Memory B cell (primary cell): ENCODE measurements at places on chromosomes 4 and X.

DNA sequence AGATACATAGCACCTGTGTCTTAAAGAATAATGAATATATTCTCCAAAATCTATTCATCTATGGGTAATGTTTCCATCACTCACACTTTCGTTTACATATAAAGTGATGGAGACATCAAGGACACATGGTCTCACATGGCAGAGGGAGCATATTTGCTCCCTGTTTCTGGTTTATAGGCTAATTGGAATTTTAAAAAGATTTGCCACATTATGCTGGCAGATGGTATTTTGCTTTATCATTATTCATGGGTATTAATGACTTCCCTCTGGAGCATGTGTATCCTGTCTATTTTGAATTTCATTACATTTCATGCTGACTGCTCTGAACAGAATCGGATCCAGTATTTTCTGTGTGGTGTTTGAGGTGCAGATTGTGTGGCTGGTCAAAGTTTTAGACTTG, 79.0 kb downstream of the PDGFRA start:
- DNase-seq: no peak
- peaks cover 6% of the 10 kb centered on the region for H3K27me3 ChIP-seq
- no peak overlapping the region for H3K4me3 ChIP-seq

DNA sequence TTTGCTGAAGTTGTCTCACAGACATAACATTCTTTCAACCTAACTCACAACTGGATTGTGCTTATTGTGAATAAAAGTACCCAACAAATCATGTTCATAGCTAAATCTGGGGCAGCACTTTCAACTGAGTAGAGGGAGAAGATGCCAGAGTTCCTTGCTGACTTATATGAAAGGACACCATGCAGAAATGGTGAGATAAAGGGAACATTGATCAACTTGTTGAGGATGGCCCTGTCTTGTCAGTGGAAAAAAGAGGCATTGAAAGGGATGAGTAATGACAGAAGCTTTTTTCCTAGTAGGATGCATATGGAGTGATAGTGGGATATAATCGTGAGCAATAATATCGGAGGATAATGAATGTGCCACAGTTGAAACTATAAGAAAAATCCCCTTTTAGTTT, 221.7 kb downstream of the ARHGAP24 start:
- H3K27me3 ChIP-seq: no peaks in the 10 kb centered on the region
- peak overlapping the region; percentile 76 for H3K27ac ChIP-seq
- no peak overlapping the region for H3K4me3 ChIP-seq
- H3K4me1 ChIP-seq: peaks cover 37% of the 10 kb centered on the region
- H3K36me3 ChIP-seq: peaks cover 36% of the 10 kb centered on the region
- no peak for DNase-seq

- H3K4me3 ChIP-seq: peak overlapping the region; percentile 68
- H3K27me3 ChIP-seq: peaks cover 2% of the 10 kb centered on the region
- peak; percentile 36 for DNase-seq
- H3K27ac ChIP-seq: peak overlapping the region; percentile 33
- peaks cover 2% of the 10 kb centered on the region for H3K36me3 ChIP-seq
Observed at GRCh38 chr4:15457406-15458201, 12.1 kb upstream of the CC2D2A start.

DNA sequence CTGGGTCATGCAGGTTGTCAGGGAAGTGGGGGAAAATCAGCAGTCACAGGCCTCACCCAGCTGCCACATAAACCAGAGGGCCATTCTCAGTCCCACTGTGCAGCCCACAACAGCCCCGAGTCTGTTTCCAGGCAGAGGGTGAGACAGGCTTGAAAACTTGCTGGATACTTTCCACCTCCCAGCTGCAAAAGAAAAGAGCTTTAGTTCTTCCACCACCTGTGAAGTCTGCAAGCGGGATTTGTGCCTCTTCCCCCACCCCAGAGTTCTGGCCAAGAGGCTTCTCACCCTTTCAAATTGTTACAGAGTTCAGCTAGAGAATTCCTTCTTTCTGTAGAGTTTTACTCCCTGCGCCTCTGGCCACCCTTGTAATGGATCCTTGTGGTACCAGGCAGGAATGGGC, 115.5 kb upstream of the ZDHHC15 start:
- no peak overlapping the region for H3K4me3 ChIP-seq
- H3K27me3 ChIP-seq: peaks cover 3% of the 10 kb centered on the region
- H3K27ac ChIP-seq: no peak overlapping the region
- no peak for DNase-seq

- H3K4me3 ChIP-seq: peak overlapping the region; percentile 15
- peaks cover 4% of the 10 kb centered on the region for H3K4me1 ChIP-seq
- H3K27me3 ChIP-seq: peaks cover 9% of the 10 kb centered on the region
- H3K36me3 ChIP-seq: peaks cover 2% of the 10 kb centered on the region
- peak; percentile 25 for DNase-seq
Observed at GRCh38 chr4:26459054-26459755, 31.1 kb downstream of the CCKAR start.

DNA sequence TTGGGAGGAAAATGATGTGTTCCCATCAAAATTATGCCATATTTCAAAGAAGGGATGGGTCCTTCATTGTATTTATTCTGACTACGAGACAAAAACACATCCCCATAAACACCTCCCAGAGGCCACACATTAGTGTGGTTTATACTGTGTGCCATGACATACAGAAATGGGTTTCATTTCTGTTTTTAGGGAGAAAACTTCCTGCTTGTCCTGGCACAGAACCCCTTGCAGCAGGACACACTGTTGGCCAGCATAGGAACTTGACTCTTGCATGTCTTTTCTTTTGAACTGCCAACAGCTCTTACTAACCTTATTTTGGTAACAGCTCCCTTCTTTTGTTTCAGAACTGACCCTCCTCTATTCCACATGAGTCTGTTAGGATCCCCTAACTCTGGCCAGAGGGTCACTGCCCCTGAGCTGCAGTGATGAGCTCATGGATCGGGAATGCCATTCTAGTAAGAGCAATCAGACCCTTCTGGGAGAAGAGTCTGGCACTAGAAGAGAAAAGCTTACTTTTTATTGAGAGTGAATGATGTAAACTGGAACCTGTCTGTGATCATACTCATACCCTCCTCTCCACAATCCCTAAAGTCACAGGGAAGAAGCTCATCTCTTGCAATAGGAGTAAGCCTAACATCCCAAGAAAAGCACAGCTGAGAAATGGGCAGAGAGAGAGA, 86.4 kb downstream of the SMIM20 start:
- no peak overlapping the region for H3K4me3 ChIP-seq
- H3K27ac ChIP-seq: no peak overlapping the region
- H3K36me3 ChIP-seq: no peaks in the 10 kb centered on the region
- no peak for DNase-seq
- H3K4me1 ChIP-seq: no peaks in the 10 kb centered on the region

GRCh38 chr4:98935633-98936032, 6.7 kb upstream of the EIF4E start:
- DNase-seq: no peak
- H3K4me3 ChIP-seq: no peak overlapping the region
- peaks cover 13% of the 10 kb centered on the region for H3K4me1 ChIP-seq

- no peak overlapping the region for H3K27ac ChIP-seq
- H3K4me3 ChIP-seq: no peak overlapping the region
- H3K36me3 ChIP-seq: no peaks in the 10 kb centered on the region
- no peaks in the 10 kb centered on the region for H3K27me3 ChIP-seq
- H3K4me1 ChIP-seq: no peaks in the 10 kb centered on the region
- DNase-seq: no peak
Observed at GRCh38 chr4:33104273-33104672, 2384.1 kb downstream of the PCDH7 start.

DNA sequence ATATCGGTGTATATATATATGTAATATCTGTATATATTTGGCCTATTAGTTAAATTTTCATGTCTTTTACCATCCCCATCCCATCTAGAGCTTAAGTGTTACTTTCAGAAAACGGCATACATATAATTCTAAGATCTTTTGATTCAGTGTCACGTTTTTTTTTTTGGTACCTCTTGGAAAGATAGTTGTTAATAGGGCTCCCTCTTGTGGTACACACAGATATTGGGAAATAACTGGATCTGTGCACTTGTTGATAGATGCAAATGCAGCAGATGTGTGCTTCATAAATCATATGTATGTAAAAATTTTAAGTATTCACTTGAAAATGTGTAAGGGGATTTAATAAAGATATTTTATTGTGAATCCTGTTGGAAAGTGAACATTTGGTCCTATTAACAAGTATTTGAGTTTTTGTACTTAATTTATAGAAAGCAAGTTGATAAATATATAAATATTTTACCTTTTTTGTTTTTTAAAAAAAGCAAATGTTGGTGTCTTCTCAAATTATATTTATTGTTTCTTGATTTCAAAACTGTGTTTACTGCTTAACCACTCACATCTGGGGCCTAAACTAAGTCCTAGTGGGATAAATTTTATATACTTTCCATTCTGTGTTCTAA, 74.7 kb downstream of the PAQR3 start:
- H3K4me1 ChIP-seq: peaks cover 20% of the 10 kb centered on the region
- H3K4me3 ChIP-seq: no peak overlapping the region
- H3K27ac ChIP-seq: peak overlapping the region; percentile 76
- H3K27me3 ChIP-seq: no peaks in the 10 kb centered on the region

- H3K27ac ChIP-seq: no peak overlapping the region
- H3K27me3 ChIP-seq: no peaks in the 10 kb centered on the region
- no peak for DNase-seq
- no peak overlapping the region for H3K4me3 ChIP-seq
- peaks cover 15% of the 10 kb centered on the region for H3K36me3 ChIP-seq
- H3K4me1 ChIP-seq: no peaks in the 10 kb centered on the region
Observed at GRCh38 chrX:74080165-74080564, 223.8 kb upstream of the ZCCHC13 start.

DNA sequence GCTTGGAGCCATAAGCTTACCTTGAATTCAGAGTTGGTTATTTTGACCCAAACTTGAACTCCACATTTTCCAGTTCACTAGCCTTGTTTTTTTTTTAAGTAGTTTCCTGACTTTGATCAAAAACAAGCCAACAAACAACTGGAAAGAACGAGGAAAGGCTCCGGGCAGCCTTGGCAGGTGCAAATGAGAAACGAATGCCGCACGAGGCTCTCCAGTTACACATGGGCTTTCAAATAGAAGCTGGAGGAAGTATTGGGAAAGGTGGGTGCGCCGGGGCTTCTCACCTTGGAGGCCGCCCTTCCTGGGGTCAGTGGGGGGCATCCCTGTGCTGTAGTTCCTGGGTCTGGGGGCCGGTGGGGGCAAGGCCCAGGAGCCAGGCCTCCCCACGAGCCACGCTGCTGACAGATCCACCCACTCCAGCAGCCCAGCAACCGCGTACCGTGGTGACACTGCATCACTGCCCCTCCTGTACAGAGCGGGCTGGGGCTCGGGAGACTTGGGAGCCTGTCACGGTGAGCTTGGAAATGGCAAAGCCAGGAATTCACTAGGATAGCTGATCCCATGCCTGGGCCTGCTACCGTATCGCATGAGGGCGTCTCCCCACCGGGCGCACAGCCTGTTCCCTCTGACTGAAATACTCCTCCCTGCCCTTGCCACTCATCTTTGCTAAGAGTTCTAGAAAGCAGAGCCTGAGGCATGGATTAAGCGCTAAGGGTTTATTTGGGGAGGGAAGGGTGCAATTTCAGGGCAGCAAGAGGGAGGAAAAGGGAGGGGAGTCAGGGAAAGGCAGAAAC, 50.9 kb upstream of the ADRA2C start:
- H3K27ac ChIP-seq: no peak overlapping the region
- DNase-seq: no peak
- peaks cover 6% of the 10 kb centered on the region for H3K36me3 ChIP-seq
- no peak overlapping the region for H3K4me3 ChIP-seq
- no peaks in the 10 kb centered on the region for H3K4me1 ChIP-seq

DNA sequence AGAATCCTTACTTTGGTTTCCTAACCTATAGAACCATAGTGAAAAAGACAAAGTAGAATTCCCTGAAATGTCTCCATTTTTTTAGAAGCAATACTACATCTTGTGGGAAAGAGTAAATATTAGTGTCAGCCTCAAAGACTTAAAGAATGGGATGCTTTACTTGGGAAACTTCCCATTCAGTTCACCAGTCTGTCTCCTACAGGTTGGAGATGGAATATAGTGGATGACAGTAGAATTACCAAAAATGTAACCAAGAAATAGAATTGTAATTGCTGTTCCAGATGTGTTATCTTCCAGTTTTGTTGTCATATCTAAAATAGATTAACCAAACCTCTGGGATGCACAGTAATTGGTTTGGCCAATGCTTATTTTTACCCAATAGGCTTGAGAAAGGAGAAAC, 338.6 kb upstream of the GRID2 start:
- no peaks in the 10 kb centered on the region for H3K36me3 ChIP-seq
- H3K27ac ChIP-seq: no peak overlapping the region
- H3K4me1 ChIP-seq: no peaks in the 10 kb centered on the region
- no peak for DNase-seq

DNA sequence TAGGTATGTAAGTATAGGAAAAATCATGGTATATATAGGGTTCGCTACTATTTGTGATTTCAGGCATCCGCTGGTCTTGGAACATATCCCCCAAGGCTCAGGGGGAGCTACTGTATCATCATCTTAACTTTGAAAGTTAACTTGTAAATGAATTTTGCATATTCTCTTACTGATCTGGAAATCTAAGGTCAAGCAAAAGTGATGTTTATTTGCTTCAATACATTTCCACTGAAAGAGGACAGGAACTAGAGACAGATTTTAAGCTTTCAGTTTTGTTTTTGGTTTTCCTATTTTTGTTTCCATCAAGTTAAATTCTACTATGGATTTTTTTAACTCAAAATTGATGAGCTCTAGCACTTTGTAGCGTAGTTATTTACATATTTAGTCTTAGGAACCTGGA, 56.2 kb downstream of the NAF1 start:
- no peaks in the 10 kb centered on the region for H3K36me3 ChIP-seq
- no peak overlapping the region for H3K4me3 ChIP-seq
- H3K27ac ChIP-seq: peak overlapping the region; percentile 43
- peaks cover 16% of the 10 kb centered on the region for H3K4me1 ChIP-seq

GRCh38 chrX:97397371-97397770, 513.7 kb downstream of the RPA4 start:
- H3K4me3 ChIP-seq: no peak overlapping the region
- H3K27me3 ChIP-seq: no peaks in the 10 kb centered on the region
- H3K36me3 ChIP-seq: peaks cover 4% of the 10 kb centered on the region
- H3K27ac ChIP-seq: no peak overlapping the region
- peaks cover 6% of the 10 kb centered on the region for H3K4me1 ChIP-seq

GRCh38 chrX:48751343-48751742, 10.2 kb upstream of the GLOD5 start:
- H3K27me3 ChIP-seq: peaks cover 3% of the 10 kb centered on the region
- H3K4me1 ChIP-seq: no peaks in the 10 kb centered on the region
- no peaks in the 10 kb centered on the region for H3K36me3 ChIP-seq
- no peak overlapping the region for H3K27ac ChIP-seq
- DNase-seq: no peak

- no peak for DNase-seq
- no peaks in the 10 kb centered on the region for H3K27me3 ChIP-seq
- no peak overlapping the region for H3K27ac ChIP-seq
- no peaks in the 10 kb centered on the region for H3K36me3 ChIP-seq
Observed at GRCh38 chr4:174654634-174655033, 132.3 kb upstream of the HPGD start.

DNA sequence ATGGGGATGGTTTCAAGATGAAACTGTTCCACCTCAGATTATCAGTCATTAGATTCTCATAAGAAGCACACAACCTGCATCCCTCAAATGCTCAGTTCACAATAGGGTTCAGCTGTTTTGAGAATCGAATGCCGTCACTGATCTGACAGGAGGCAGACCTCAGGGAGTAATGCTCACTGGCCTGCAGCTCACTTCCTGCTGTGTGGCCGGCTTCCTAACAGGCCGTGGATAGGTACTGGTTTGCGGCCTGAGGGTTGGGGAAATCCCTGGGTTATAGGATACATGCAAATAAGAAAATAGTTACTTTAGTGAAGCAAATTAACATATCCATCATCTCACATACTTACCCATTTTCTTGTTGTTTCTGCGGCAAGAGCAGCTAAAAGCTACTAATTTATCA, 160.4 kb downstream of the MAD2L1 start:
- no peak overlapping the region for H3K27ac ChIP-seq
- DNase-seq: no peak
- H3K4me3 ChIP-seq: no peak overlapping the region
- H3K27me3 ChIP-seq: no peaks in the 10 kb centered on the region
- H3K4me1 ChIP-seq: no peaks in the 10 kb centered on the region
- H3K36me3 ChIP-seq: no peaks in the 10 kb centered on the region
